WERI-Rb-1 (cell line): ENCODE measurements at places on chromosomes 1 and 21.

DNA sequence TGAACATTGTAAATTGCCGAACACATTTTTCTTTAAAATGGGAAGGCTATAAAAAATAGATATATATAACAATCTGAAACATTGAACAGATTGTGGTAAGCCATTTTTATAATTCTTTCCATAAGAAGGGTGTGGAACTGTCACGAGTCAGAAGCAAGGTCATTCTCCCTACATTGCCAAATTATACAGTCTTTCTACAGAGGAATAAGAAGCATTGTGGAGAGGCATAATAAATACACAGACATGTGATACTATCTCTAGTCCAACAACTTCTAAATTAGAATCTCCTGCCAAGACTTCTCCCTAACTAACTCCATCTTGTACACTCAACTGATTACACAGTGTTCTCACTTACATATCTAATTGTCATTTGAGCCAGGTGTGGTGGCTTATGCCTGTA, 227.9 kb downstream of the CENPF start:
- DNase-seq, result no peak

DNA sequence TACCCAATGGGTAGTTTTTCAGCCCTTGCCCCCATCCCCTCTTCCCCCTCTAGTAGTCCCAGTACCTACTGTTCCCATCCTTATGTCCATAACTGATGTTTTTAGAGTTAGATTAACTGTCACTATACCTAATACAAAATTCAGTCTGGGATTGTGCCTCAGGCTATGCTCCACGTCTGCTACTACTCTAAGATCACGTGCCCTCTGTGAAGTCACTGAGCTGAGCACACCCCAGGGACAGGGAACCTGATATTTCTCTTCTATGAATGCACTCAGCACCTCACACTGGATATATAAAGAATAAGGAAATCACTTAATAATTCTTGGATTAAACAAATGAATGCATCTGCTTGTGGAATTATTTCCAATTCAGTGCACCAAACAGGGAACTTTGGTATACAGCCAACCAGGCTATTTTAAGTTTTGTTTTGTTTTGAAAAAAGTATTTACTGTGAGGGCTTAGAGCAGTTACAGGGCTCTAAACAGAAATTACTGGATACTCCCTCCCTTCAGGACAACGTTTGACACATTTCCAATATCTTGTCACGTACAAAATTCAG, 307.9 kb downstream of the SMYD3 start:
- DNase-seq, result no peak

- no peak for DNase-seq
Observed at GRCh38 chr21:34983680-34984086, 65.4 kb downstream of the RUNX1 start.

DNA sequence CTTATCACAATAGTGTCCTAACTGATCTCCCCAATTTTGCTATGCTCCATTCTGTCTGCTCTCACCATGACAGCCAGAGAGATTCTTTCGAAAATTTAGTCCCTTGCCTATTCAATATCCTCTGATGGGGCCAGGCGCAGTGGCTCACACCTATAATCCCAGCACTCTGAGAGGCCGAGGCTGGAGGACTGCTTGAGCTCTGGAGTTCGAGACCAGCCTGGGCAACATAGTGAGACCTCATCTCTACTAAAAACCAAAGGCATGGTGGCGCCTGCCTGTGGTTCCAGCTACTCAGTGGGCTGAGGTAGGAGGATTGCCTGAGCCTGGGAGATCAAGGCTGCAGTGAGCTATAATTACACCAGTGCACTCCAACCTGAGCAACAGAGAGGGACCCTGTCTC, 16.1 kb upstream of the PDZK1IP1 start:
- no peak for DNase-seq

DNA sequence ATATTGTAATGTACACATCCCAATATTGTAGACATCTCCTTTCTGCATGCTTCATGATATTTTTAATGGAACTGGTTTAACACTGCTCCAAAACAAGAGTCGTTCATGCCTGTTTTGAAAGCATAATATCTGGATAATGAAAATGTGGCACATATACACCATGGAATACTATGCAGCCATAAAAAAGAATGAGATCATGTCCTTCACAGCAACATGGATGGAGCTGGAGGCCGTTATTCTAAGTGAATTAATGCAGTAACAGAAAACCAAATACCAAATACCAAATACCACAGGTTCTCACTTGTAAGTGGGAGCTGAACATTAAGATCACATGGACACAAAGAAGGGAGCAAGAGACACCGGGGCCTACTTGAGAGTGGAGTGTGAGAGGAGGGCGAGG, 92.2 kb upstream of the C1orf105 start:
- DNase-seq, result no peak
